ENCODE measurements at places on chromosomes 1 and 21.

GRCh38 chr1:182556279-182556678 lies 32.8 kb downstream of the RNASEL start:
- DNase-seq = no peak

DNA sequence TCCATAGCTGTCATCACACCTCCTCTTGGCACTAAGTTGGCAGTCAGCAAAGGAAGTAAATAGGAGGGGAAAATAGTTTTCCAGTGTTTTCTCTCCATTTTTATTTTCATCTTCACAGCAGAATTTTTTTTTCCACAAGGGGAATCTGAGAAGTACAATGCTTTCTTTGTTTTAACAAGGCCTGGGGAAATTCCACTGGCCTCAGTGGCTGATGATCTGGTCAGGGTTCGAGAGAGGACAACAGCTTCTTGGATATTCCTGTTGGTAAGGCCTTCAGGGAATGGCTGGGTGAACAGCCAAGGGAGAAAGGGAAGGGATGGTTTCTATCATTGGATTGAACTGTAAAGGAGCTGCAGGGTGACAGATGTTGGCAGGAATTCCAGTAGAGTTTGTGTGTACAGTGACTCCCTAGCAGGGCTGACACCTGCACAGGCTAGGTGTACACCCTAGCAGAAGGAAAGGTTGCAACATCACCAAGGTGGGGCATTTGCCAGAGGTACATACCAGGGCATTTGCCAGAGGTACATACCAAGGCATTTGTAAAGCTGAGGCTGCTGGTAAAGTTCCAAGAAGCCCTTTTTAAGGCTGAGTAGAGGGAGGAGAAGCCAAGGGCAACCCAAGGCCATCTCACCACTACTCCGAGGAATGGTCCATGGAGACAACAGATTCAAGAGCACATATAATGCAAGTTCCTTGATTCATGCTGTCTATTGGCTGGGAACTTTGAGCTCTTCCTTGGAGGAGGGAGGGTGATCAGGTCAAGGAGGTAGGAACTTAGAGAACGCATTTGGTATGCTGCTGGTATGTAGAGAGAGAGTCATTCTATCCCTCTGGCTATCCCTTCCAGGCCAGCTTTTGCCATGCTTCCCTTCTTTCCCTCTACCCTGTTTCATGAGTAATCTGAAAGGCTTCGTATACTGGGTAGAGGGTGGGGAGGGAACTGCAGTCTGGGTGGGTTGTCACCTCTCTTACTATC lies 3.1 kb downstream of the GJA5 start:
- no peak for DNase-seq

- DNase-seq = no peak
Measured at GRCh38 chr1:160081261-160081936, at the start of gene KCNJ9. Gene KCNJ9 (plus strand): TSS chr1:160081538. CDS start chr1:160084031, 2,493 bp downstream.

DNA sequence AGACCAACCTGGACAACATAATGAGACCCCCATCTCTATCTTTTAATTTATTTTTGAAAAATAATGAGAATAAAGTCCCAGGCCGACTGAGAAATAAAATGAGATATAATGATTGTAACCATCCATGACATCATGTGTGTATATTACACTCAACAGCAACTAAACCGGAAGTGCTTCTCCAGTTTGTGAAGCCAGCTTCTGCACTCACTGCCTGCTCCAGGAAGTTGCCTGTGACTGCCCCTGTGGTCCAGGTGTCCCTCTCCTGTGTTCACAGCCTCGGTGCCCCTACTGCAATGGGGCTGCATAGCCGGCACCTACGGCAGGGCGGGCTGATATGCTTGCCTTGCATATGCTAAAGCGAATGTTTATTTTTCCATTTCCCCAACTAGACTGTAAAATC lies 68.3 kb downstream of the SSBP3 start:
- no peak for DNase-seq

DNA sequence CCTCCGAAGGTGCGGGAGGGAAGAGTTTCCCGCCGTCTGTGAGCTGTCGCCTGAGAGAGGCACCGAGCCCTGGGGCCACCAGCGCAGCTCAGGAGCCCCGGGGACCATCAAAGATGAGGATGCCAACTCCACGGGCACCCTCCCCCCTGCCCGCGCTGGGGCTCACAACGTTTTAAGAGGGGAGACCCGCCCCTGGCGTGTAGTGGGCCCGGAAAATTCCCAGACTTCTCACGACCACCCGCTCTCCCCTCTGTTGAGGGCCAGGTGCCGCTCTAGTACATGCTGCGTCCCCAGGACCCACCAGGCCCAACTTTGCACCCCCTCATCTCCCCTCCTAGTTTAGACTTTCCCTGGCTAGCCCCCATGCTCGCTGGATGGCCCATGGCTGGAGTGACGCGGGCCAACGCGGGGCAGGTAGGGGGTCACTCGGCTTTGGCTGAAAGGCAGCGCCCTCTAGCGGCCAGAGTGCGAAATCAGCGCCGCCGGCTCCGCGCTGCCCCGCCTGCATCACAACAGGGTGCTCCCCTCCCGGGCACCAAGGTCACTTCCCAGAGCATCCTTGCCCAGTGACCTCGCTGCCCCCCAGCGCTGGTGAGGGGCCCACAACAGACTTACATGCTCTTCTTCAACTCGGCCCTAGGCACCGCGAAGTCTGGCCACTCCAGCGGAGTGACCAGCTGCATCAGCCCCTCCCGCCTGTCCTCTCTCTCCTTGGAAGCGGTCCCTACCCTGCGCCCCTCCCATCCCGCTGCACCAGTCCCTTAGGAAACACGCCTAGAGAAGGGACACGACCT lies 1.8 kb downstream of the CD160 start:
- peak; percentile 60 for DNase-seq

- no peak for DNase-seq
Measured at GRCh38 chr1:77407738-77408375, 126.0 kb downstream of the AK5 start.

GRCh38 chr1:205315008-205315618 lies 6.4 kb downstream of the NUAK2 start:
- DNase-seq = no peak

DNA sequence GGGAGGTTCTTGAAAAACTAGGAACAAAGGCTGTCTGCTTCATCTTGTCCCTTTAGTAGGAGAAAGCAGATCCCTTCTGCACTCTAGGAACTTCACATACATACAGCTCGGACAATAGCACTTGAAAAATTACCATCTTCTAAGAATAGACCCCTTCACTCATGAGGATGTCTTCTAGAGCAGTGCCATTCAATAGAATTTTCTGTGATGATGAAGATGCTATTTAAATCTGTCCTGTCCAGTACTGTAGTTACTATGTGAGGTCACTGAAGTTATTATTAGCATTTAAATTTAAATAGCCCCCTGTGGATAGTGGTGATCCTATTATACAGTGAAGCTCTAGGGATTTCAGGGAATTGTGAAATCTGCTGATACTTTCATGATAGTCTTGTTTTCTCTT lies 46.4 kb upstream of the RAB3GAP2 start:
- DNase-seq = no peak

DNA sequence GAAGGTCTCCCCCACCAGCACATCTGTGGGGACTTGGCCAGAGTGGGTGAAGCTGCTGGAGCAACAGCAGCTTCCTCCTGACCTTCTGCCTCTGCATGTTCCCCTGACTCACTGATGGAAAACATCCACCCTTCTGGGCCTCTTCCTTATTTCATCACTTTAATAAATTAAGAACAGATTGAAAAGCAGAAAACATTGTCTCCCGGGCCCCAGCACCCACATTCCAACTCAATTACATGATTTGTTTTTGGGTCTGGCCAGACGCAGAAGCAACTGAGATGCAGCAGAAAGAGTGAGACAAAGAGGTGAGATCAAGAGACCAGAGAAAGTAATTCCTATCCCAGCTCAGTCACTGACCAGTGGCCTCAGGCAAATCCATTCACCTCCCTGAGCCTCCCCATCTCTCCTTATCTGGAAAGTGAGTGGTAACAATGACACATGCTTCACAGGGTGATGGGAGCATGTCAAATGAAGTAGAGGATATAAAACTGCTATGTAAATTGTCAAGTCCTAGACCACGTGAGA lies 157.1 kb downstream of the ELAVL4 start:
- no peak for DNase-seq

DNA sequence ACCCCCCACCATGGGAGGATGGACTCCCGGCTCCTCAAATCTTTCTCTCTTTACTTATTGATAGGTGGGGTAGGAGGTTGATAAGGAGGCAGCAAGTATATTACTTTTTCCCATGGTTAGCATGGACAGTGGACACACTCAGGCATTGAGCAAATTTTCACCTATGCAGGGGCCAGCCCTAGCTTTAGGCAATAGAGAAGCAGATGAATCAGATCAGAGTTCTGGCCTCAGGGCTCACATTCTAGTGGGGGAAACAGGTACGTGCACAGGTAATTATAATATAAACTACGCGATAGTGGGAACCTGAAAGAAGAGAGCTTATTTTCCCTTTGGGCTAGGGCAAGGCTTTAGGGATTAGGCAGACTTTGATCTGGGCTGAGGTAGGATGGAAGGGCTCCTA lies 13.5 kb upstream of the FOXE3 start:
- DNase-seq = no peak

- no peak for DNase-seq
Measured at GRCh38 chr1:228961511-228961910, 226.2 kb downstream of the RHOU start.

DNA sequence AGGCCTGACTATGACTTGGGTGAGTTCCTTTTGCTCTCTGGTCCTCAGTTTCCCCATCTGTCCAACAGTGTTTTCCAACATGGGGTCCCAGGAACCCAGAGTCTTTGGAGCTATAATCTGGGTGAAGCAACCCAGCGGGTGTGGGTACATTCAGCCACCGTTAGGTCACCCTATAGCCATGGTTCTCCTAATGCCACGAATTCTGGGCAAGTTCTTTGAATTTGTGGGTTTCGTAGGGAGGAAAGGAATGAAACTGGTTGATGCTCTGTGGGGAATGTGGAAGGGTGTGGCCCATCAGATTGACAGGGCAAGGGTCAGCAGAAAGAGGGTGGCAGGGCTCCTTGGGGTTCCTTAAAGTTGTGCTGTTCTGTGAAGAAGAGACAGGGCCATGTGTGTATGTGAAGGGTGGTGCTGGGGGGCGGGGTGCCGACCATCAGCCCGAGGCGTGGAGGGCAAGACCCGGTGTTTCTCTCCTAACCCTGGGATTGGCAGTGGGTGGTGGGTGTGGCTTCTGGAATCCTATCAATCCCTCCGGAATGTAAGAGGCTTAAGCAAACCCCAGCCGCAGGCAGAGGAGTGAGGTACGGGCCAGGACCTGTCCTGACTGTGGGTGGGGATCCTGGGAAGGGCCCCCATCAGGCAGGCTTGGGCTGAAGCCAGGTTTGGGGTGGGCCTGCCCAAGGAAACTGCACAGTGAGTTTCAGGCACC lies 35.5 kb upstream of the ZNF362 start:
- DNase-seq = no peak

GRCh38 chr1:22026924-22027289 lies 25.4 kb downstream of the CELA3A start:
- no peak for DNase-seq

GRCh38 chr1:58577654-58578030 lies 590 bp upstream of the TACSTD2 start:
- DNase-seq = no peak

- DNase-seq = no peak
Measured at GRCh38 chr1:168676029-168676812, 52.8 kb downstream of the DPT start.

GRCh38 chr21:33071770-33072306 lies 1.9 kb downstream of the OLIG1 start:
- DNase-seq = no peak

GRCh38 chr21:25313829-25314228 lies 293.5 kb downstream of the MRPL39 start:
- DNase-seq = no peak

DNA sequence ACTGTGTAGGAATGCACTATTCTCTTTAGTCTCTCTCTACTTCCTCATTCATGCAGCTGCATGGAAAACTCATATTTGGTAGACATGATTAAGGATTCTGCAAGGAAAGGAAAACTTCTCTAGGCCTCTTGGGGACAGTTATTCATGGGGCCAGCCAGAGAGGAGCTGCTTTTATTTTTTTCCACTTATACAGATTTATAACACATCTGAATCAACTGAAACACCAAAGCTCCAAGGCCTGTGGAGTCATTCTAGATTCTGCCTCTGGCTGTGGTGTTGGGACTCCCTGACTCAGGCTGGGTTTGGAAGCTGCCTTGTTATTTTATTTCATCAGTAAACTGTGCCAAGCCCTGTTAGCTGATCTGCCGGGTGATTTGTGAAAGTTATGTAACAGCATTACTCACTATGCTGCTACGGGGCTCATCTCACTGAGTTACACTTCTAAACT lies 83.9 kb upstream of the EDEM3 start:
- no peak for DNase-seq

DNA sequence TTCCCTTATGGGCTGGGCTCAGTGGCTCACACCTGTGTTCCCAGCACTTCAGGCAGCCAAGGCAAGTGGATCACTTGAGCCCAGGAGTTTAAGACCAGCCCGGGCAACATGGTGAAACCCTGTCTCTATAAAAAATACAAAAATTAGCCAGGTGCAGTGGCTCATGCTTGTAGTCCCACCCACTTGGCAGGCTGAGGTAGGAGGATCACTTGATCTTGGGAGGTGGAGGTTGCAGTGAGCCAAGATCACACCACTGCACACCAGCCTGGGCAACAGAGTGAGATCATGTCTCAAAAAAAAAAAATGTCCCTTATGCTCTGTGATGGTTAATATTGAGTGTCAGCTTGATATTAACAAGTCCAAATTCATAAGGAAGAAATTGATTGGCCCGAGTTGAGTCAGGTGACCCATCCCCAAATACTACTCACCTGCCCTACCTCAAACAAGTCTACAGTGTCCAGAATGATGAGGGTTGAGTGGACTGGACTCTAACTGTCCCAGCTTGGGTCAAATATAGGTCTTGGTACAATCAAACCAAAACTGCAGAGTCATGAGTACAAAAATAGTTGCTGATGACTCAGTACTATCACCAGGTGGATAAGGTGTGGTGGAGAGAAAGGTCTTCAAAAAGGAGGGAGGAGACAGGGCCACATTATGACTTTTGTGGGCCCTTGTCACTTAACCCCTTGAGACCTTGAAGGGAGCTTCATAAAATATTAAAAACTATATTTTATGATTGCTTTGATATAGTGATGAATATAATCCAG lies 161.0 kb downstream of the ZNF326 start:
- no peak for DNase-seq

DNA sequence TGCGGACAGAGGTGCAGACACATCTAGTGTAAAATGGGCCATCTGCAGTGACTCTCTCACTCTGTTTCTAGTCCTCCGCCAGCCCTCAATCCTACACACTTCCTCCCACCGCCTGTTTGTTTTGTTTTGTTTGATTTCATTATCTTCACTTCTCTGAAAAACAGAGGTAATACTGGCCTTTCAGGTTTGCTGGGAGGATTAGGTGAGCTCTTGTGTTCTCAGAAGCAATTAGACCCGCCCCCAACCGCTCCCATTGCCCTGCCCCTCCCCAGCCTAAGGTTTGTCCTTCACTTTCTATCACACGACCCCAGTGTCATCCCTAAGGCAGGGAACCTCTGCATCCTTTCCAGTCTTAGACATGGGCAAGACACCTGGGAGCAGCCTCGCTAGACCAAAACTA lies 43.2 kb upstream of the TACSTD2 start:
- no peak for DNase-seq

GRCh38 chr1:155514582-155515187 lies 47.9 kb downstream of the ASH1L start:
- DNase-seq = no peak
